Left lung (tissue), 14 donors: ENCODE measurements at places on chromosomes 2 and 18. TPM values are rescaled to one million over a fixed set of nuclear protein-coding genes. Genes with fewer than 3 reads are reported as not detected.

Gene GCA
- polyA plus RNA-seq = 36.6 TPM

Gene CRYGD
- polyA plus RNA-seq = not detected

Gene DNAJC5G
- polyA plus RNA-seq = 0.35 TPM

Gene GALR1
- 0.07 TPM for polyA plus RNA-seq

Gene MROH2A
- polyA plus RNA-seq = 0.34 TPM

Gene RMND5A
- 54.6 TPM for polyA plus RNA-seq

Gene HSBP1L1
- 21.8 TPM for polyA plus RNA-seq

Gene GALNT1
- polyA plus RNA-seq = 110 TPM

Gene MARCHF4
- 0.18 TPM for polyA plus RNA-seq

Gene RIT2
- polyA plus RNA-seq = not detected

Gene SCRN3
- 30.2 TPM for polyA plus RNA-seq

Gene ALLC
- polyA plus RNA-seq = not detected

Gene CTAGE1
- not detected for polyA plus RNA-seq

Gene SLC9A4
- 0.06 TPM for polyA plus RNA-seq

Gene FBLN7
- 10.6 TPM for polyA plus RNA-seq

Gene STPG4
- 0.17 TPM for polyA plus RNA-seq

Gene HJURP
- 22.0 TPM for polyA plus RNA-seq

Gene ADD2
- polyA plus RNA-seq = 6.0 TPM

Gene TRMT61B
- polyA plus RNA-seq = 23.0 TPM

Gene REG3G
- polyA plus RNA-seq = not detected

Gene OR6B2
- not detected for polyA plus RNA-seq

Gene POTEF
- 0.17 TPM for polyA plus RNA-seq

Gene ACKR3
- polyA plus RNA-seq = 34.5 TPM

Gene REEP1
- polyA plus RNA-seq = 15.4 TPM

Gene CCDC85A
- polyA plus RNA-seq = 1.6 TPM

Gene NFU1
- 42.7 TPM for polyA plus RNA-seq

Gene SALL3
- 0.09 TPM for polyA plus RNA-seq

Gene WDR12
- polyA plus RNA-seq = 77.2 TPM

Gene DPYSL5
- 0.14 TPM for polyA plus RNA-seq

Gene ABCB11
- polyA plus RNA-seq = 0.16 TPM

Gene SRD5A2
- polyA plus RNA-seq = 0.26 TPM

Gene DNPEP
- 60.6 TPM for polyA plus RNA-seq

Gene NAT8
- polyA plus RNA-seq = 1.2 TPM

Gene MAP2
- polyA plus RNA-seq = 10.0 TPM

Gene RAPGEF4
- polyA plus RNA-seq = 14.6 TPM

Gene ICA1L
- polyA plus RNA-seq = 22.4 TPM

Gene TMEM17
- 3.7 TPM for polyA plus RNA-seq

Gene GAL3ST2
- polyA plus RNA-seq = 0.28 TPM

Gene SS18
- polyA plus RNA-seq = 95.3 TPM

Gene POTEC
- 0.06 TPM for polyA plus RNA-seq

Gene KCNF1
- 0.98 TPM for polyA plus RNA-seq

Gene FAP
- 29.2 TPM for polyA plus RNA-seq

Gene AKAIN1
- not detected for polyA plus RNA-seq

Gene GAD1
- polyA plus RNA-seq = 1.7 TPM

Gene PRPF40A
- 137 TPM for polyA plus RNA-seq

Gene ORC2
- polyA plus RNA-seq = 32.2 TPM

Gene ASTL
- 0.11 TPM for polyA plus RNA-seq

Gene FAM228A
- polyA plus RNA-seq = 1.6 TPM

Gene MRPL44
- 25.6 TPM for polyA plus RNA-seq

Gene UGT1A6
- polyA plus RNA-seq = 0.18 TPM

Gene PLEKHH2
- 229 TPM for polyA plus RNA-seq

Gene THAP4
- 44.8 TPM for polyA plus RNA-seq

Gene DAW1
- 1.1 TPM for polyA plus RNA-seq

Gene TET3
- 19.1 TPM for polyA plus RNA-seq

Gene ACTR2
- 193 TPM for polyA plus RNA-seq

Gene TAF1B
- polyA plus RNA-seq = 31.1 TPM

Gene TYMS
- polyA plus RNA-seq = 178 TPM

Gene DHRS9
- polyA plus RNA-seq = 0.54 TPM
